ENCODE measurements at places on chromosomes 2 and 18. TPM values are rescaled to one million over a fixed set of nuclear protein-coding genes. Genes with fewer than 3 reads are reported as not detected.

GRCh38 chr18:24913507-24914170, 438.3 kb downstream of the ZNF521 start:
- peak; percentile 24 for DNase-seq

The PHOSPHO2 gene
- polyA plus RNA-seq = 1.4 TPM

The TACR1 gene
- polyA plus RNA-seq = 0.06 TPM

DNA sequence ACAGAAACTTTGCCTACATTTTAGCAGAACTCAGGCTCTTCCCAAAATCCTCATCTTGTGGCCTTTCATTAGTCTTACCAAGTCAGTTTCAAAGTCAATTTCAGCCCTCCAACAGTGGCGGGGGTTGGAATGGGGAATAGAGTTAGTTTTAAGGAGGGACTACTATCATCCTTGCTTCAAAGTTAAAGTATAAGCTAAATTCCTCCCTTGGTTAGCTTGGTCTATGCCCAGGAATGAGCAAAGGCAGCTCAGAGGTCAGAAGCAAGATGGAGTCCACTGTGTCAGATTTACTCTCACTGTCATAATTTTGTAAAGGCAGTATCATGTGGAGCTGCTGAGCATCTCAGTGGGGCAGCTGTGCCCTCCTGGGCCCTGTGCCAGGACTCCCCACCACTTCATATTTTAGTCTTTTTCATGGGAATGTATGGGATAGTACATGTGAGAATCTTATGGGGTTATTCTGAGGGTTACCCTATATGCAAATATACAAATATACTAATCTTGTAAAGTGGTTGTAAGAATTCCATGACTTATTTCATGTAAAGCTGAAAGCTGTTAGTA, 145.2 kb upstream of the MMADHC start:
- DNase-seq = no peak

GRCh38 chr18:8176554-8176953, 432.7 kb upstream of the RAB12 start:
- DNase-seq = no peak

The SPATA3 gene
- not detected for polyA plus RNA-seq

Data from heart right ventricle (tissue), 16 donors.